Pulmonary artery endothelial cell (primary cell): ENCODE measurements at places on chromosomes 5 and 9. TPM values are rescaled to one million over a fixed set of nuclear protein-coding genes. Genes with fewer than 3 reads are reported as not detected.

DNA sequence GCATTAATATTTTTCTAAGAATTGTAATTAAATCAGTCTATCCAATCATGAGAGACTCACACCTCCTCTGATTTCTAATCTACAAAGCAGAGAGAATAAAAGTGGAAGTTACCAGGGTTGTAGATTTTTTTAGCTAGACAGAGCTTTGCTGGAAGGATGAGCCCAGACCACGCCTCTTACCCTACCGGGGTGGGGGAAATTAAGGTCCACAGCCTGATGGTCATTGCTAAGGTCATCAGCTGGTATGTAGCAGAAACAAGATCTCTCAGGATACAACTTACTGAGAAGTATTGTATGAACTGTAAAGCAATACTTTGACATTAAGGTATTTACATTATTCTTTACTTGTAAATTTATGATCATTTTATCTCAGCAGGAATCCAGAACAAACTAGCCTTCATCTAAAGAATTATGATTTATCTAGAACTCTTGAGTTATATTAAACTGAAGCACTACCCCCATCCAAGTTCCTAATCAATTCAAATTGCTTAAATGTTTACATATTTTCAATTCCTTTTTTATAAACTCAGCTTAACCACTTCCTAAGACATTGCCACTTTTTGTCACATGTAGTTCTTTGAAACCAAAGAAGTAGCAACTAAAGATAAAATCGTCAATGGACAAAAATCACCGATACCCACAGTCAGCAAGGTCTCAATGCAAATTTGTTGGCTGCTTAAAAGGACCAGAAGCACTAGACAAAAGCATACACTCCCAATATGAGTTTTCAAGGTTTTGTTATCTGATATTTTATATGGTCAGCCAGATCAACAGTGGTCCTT is 225.8 kb upstream of the DAPK1 start:
- no peak for DNase-seq

GRCh38 chr9:129311643-129312042 is 133.6 kb upstream of the IER5L start:
- no peak for DNase-seq

DNA sequence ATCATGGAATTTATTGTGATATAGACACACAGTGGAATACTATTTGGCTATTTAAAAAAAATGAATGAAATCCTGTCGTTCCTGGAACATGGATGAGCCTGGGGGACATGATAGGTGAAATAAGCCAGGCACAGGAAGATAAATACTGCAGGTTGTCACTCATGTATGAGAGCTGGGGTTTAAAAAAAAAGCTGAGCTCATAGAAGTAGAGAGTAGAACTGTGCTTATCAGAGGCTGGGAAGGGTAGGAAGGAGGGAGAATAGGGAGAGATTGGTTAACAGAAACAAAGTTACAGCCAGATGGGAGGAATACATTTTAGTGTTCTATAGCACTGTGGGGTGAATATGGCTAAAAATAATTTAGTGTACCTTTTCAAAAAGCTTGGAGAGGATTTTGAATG is 200.6 kb upstream of the NR4A3 start:
- DNase-seq = no peak

- no peak for DNase-seq
These were observed 22.0 kb upstream of the ARHGEF28 start for GRCh38 chr5:73603998-73604397.

Gene SLC6A19
- total RNA-seq = not detected in 2 replicates

Gene IL17B
- not detected in 2 replicates for total RNA-seq

GRCh38 chr9:121216271-121216805 is 14.7 kb upstream of the RAB14 start:
- no peak for DNase-seq

- DNase-seq = no peak
These were observed 53.3 kb downstream of the SAR1B start for GRCh38 chr5:134579284-134579771.

- DNase-seq = no peak
These were observed 48.7 kb upstream of the PSD2 start for GRCh38 chr5:139746691-139747582.

GRCh38 chr5:171664489-171664888 is 121.1 kb upstream of the SMIM23 start:
- DNase-seq = no peak

GRCh38 chr5:80885396-80886000 is 74.7 kb upstream of the RASGRF2 start:
- no peak for DNase-seq

- no peak for DNase-seq
These were observed 128.7 kb upstream of the BOD1 start for GRCh38 chr5:173745123-173745522.

DNA sequence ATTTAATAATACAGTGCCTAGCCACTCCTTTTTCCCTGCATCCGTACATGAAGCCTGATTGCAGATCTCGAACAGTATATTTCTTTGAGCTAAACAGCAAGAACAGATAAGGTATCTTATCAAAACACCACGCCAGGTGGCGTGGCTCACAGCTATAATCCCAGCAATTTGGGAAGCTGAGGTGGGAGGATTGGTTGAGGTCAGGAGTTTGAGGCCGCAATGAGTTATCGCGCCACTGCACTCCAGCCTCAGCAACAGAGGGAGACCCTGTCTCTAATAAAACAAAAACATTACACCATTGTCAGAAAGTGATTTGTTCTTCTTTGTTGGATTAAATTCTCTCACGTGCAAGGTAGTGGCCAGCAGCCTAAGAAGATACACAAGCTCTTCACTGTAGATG is 291.2 kb upstream of the DMRT1 start:
- DNase-seq = no peak

Gene PPP3R2
- total RNA-seq = not detected in 2 replicates

Gene ACO1
- total RNA-seq = 49.1 and 90.9 TPM in 2 replicates

- no peak for DNase-seq
These were observed 12.8 kb downstream of the PDLIM4 start for GRCh38 chr5:132270335-132270665.

Gene SCGB3A2
- total RNA-seq = not detected in 2 replicates

DNA sequence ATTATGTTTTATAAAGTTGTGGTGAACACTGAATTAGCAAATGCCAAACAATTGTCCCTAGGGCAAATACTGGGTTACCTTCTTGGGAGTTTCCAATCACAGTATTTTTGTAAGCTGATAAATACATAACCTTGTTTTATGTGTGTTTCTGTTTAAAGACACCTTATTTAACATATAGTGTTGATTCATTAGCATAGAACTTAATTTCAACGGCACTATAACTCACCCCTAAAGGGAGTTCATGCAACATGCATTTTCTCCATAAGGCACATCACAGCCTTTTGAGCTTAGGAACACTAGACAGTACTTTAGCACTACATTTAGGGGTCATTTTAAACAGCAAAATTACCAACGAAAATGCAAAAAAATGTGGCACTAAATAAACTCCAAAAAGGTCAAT is 74.2 kb upstream of the TYRP1 start:
- DNase-seq = no peak

DNA sequence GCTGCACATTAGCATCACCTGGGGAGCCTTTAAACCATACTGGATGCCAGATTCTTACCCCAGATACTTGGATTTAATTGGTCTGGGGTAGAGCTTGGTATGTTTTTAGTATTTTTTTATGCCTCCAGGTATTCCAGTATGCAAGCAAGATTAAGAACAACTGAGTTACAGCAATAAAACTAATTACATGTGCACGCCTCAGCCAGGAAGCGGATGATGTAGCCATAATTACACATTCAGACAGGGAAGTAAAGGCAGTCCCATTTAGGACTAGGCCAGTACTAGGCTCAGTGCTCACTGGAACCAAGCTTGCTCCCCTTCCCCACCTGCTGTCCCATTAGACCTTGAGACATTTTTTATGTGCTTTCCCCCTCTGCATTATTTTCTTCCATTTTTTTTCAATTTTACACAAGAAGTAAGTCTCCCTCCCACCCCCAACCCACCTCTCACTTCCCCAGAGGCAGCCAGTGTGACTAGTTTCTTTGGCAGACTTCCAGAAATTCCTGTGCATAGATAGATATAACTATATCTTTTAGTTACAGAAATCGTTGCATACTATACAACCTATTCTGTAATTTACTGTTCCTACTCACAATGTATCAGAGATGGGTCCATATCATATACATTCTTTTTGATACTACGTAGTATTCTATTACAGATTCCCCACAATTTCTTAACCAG is 7.1 kb upstream of the GNAQ start:
- DNase-seq = no peak

GRCh38 chr5:4374866-4375265 is 765.3 kb upstream of the ADAMTS16 start:
- DNase-seq = no peak

- DNase-seq = no peak
These were observed 466.9 kb downstream of the DMRTA1 start for GRCh38 chr9:22913518-22913917.

GRCh38 chr5:175765858-175766257 is 105.5 kb upstream of the CPLX2 start:
- DNase-seq = no peak

GRCh38 chr9:72211047-72211446 is 61.8 kb downstream of the GDA start:
- DNase-seq = no peak

DNA sequence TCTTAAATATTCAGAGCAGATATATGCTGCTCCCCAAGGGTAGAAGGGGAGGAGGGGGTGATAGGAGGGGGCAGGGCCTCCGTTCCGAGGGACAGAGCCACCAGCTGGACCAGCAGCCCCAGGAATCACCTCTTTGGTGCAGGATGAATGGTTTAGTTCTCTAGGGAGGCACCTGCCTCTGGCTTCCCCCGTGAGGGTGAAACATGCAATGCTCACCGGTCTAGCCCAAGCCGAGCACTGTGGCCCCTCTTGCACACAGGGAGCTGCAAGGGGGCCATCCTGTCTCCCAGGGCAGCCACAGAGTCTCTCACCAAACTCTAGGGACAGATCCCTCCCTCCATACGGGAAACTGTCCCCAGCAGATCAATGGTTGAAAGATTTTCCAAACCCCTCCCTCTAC is 163.7 kb downstream of the DAB2IP start:
- no peak for DNase-seq

Gene HCN1
- total RNA-seq = not detected in 2 replicates

DNA sequence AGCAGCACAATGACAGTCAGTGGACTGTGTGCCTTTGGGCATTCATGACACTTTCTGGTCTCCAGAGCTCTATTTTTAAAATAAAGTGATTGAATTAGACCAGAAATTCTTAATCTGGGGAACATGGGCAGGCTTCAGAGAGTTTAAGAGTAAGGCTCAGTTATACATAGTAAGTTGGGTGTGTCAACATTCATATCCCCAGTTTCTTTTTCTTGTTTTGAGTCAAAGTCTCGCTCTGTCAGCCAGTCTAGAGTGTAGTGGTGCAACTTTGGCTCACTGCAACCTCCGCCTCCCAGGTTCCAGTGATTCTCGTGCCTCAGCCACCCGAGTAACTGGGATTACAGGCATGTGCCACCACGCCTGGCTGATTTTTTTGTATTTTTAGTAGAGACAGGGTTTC is 13.7 kb upstream of the KIF4B start:
- no peak for DNase-seq

Gene TAF11L5
- not detected in 2 replicates for total RNA-seq

Gene GGTA1
- total RNA-seq = 0.18 and 0.53 TPM in 2 replicates

- no peak for DNase-seq
These were observed 15.1 kb upstream of the PHF19 start for GRCh38 chr9:120891884-120892747.

GRCh38 chr9:135035781-135036760 is 51.4 kb upstream of the OLFM1 start:
- no peak for DNase-seq

GRCh38 chr9:137919649-137920141 is 42.1 kb downstream of the CACNA1B start:
- no peak for DNase-seq

DNA sequence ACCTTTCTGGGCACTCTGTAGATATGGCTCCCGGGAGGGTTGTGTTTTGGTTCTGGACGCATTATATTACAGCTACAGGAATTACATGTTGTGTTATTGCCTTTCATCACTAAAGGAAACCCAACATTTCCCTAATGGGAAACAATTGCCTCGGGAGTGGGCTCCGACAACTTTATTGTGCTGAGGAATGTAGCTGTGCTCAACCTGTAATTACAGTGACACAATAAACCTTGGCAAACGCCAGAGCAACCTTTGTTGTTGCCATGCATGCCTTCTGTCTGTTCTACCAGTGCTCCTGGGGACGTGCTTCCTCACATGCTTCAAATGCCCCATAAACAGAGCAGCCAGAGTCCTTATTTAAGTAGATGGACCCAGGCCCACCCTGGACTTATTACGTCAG is 182.4 kb downstream of the DIRAS2 start:
- no peak for DNase-seq

DNA sequence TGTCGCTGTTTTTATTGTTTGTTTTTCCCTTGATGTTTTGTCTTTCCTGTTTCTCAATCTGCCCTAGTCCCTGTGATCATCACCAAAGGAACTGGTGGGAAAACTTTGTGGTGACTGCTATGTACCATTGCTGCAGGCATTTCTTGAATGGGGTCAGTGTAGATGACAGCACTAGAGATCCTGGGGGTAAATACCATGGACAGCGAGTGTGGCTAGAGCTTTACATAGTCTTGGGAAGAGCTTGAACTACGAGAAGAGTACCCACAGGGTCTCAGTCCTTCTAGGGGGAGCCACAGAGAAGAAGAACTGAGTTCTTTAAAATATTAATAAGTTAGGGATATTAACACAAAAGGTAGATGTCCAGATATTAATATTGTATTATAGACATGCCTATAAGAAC is 138.8 kb downstream of the PAM start:
- no peak for DNase-seq

Gene FREM1
- 0.18 and 0.20 TPM in 2 replicates for total RNA-seq

DNA sequence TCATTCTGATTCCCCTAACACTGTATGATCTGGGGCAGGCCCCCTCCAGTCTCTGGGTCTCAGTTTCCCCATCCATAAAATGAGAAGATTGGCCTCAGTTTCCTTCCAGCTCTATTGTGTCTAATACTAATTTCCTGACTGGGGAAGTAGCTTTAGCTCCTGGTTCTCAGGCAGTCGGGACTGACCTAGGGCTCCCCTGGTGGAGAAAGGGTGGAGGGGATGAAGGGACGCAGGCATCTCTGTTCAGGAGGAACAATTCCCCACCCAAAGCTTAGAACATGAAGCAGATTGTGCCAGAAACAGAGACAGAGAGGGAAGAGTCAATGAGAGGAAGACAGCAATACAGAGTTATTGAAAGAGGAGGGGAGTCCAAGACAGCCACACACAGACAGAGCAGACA is 14.2 kb upstream of the PTGS1 start:
- no peak for DNase-seq

DNA sequence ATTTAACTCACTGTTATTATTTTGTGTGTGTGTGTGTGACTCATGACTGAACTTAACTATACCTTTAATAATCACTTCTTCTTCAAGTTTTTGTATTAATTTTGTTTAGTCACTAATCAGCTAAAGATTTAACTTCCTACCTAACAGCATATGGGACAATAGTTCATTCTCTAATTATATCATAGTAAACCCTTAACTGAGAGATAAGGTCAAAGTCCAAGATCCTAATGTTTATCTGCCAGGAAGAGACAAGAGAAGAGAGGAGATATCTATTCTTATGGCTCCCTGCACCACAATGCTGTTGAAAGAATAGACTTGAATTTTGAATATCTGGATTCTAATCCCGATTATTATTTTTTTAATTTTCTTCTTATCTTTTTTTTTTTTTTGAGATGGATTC is 28.1 kb downstream of the FREM1 start:
- DNase-seq = no peak
